ENCODE measurements at places on chromosomes 7 and 10. TPM values are rescaled to one million over a fixed set of nuclear protein-coding genes. Genes with fewer than 3 reads are reported as not detected.

The AS3MT gene
- 1.0 TPM for polyA plus RNA-seq

DNA sequence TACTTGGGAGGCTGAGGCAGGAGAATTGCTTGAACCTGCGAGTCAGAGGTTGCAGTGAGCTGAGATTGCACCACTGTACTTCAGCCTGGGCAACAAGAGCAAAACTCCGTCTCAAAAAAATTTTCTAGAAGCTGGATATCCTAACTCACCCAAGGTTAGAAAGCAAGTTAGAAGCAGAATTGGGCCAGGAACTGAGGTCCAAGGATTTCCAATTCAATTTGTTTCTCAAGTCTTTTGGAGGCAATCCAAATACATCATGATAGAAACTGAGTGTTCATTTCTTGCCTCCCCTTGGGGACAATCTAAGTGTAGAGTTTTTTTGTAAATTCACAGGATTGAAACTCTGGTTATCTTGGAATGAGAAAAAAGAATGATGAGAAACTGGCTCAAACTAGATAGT, 45.5 kb downstream of the LAMB1 start:
- no peak overlapping the region for H3K4me3 ChIP-seq
- H3K4me1 ChIP-seq: peaks cover 16% of the 10 kb centered on the region
- H3K36me3 ChIP-seq: peaks cover 71% of the 10 kb centered on the region

The CYP3A7 gene
- polyA plus RNA-seq: not detected

The TMEM139 gene
- 0.37 TPM for polyA plus RNA-seq

- H3K27ac ChIP-seq: no peak overlapping the region
- H3K36me3 ChIP-seq: no peaks in the 10 kb centered on the region
- no peaks in the 10 kb centered on the region for H3K4me1 ChIP-seq
Observed at GRCh38 chr10:1169186-1169885, 113.2 kb downstream of the WDR37 start.

The INTS15 gene
- 51.6 TPM for polyA plus RNA-seq

The PARP12 gene
- 89.1 TPM for polyA plus RNA-seq
